Esophagus mucosa (tissue), 1 donor: ENCODE measurements at places on chromosomes 3 and 15. TPM values are rescaled to one million over a fixed set of nuclear protein-coding genes. Genes with fewer than 3 reads are reported as not detected.

GRCh38 chr3:78077178-78077577, 1037.3 kb downstream of the ROBO2 start:
- no peak for ATAC-seq

GRCh38 chr15:85274315-85275050, 105.9 kb upstream of the AKAP13 start:
- no peak for ATAC-seq

DNA sequence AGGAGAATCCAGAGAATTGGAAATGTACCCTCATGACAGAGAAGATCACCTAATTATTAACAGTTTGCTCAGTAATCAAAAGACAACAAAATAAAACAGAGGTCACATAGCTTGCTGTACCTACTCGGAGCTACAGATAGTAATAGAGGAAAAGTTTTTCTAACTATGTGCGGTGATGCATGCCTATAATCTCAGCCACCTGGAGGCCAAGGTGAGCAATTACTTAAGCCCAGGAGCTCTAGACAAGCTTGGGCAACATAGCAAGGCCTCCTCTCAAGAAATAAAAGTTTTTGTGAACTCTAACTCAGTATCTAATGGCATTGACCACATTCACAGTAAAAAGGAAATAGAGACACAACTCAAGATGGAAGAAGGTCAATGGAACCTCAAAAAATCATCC, 243.6 kb downstream of the ATP8B4 start:
- ATAC-seq, result no peak

- ATAC-seq, result no peak
Observed at GRCh38 chr3:32398531-32398930, 6.9 kb downstream of the CMTM7 start.

DNA sequence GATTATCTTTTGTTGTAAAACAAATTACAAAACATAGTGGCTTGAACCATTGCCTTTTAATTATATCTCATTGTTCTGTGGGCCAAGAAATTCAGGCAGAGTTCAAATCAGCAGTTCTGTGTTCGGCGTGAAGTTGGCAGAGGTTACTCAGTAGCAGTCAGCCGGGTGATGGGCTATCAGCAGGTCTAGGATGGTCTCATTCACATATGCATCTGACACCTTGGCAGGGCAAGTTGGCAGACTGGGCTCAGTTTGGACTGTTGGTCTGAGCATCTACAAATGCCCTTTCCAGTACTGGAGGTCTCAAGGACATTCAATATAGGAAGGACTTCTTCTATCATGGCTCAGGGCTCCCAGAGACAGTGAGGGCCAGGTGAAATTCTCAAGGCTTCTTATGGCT, 51.2 kb upstream of the ITGA11 start:
- no peak for ATAC-seq

DNA sequence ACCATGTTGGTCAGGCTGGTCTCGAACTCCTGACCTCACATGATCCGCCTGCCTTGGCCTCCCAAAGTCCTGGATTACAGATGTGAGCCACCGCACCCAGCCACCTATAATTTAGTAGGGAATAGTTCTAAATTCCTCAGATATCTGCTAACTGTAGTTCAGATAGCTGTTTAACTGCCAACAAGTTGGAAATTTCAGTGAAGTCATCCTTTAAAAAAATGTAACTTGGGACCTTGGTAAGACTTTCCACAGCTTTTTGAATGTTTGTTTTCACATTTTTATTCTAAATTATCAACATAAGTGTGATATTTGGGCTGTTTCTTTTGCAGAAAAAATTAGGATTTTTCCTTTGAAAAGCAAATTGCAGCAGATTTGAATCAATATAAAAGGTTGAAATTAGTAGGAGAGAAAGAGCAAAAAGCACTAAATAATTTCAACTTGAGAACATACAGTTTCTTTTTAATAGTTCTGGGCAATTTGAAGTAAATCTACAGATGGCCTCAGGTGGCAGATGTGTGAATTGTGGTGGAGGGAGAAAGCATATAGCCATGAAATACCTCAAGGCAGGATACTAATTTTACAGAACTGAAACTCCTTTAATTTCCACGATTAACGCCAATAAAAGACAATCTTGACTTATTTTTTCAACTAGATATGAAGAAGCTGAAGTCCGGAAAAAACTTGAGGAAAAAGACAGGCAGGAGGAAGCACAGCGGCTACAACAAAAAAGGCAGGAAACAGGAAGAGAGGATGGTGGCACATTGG, 34.3 kb downstream of the USP8 start:
- no peak for ATAC-seq

GRCh38 chr3:106485217-106485616, 616.4 kb upstream of the CBLB start:
- no peak for ATAC-seq

HRG gene
- 0.12 TPM for total RNA-seq

MASP1 gene
- 1.6 TPM for total RNA-seq

CCDC13 gene
- not detected for total RNA-seq

CCDC39 gene
- not detected for total RNA-seq

XCR1 gene
- total RNA-seq, result 0.04 TPM
